ENCODE measurements at places on chromosomes 2 and 18.

DNA sequence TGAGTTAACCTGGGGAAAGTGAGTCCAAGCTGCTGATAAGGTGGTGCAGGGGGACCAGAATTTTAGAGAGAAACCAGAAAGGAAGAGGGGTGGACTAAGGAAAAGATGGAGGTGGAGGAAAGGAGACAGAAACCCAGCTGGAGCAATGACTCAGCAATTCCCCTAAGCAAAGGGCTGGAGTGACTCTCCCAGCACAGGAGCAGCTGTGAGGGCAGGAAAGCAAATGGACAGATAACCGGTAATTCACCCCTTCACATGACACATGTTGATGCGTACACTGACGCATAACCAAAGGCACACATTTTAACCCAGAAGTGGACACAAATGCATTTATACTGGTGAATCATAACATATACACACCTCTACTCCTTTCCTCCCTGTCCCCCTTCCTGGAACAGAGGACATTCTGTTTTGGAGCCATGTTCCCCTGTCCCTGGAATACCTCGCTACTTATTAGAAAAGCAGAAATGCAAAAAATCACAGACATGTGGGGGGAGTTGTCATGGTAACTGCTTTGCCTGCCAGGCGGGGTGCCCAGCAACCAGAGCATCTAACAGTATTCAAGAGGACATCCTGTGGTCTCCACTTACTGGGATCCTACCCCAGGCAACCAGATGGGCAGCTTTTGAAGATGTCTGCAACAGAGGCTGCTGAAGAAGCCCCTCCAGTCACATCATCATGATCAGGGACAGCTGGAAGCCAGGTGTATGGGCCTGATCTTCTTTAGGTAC, 4.7 kb downstream of the CDK5R2 start:
- DNase-seq = no peak

DNA sequence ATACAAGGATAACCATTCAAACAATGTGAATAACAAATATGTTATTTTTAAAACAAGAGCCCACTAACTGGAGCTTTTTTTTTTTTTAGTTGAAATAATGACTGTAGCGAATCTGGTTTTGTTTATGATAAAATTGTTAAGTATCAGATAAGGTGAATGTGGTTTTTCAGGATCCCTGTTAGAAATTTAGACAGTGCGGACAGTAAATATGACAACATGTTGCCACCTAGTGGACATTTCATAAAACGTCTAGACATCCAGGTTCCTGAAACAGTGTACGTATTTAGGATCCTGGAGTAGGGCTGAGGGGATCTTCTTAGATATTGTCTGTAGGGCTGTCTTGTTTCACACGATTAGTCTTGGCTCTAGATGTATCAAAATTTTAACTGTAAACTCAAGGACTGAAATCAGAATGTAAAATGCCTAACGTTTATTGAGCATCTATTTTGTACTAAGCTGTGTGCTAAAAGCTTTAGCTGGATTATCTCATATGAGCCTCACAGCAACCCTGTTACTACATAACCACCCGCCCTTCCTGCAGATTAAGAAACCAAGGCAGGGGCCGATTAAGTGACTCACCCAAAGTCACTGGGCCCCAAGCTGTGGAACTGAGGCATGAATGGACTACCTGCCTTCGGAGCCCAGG, 23.9 kb upstream of the CCDC68 start:
- peak; percentile 28 for DNase-seq

DNA sequence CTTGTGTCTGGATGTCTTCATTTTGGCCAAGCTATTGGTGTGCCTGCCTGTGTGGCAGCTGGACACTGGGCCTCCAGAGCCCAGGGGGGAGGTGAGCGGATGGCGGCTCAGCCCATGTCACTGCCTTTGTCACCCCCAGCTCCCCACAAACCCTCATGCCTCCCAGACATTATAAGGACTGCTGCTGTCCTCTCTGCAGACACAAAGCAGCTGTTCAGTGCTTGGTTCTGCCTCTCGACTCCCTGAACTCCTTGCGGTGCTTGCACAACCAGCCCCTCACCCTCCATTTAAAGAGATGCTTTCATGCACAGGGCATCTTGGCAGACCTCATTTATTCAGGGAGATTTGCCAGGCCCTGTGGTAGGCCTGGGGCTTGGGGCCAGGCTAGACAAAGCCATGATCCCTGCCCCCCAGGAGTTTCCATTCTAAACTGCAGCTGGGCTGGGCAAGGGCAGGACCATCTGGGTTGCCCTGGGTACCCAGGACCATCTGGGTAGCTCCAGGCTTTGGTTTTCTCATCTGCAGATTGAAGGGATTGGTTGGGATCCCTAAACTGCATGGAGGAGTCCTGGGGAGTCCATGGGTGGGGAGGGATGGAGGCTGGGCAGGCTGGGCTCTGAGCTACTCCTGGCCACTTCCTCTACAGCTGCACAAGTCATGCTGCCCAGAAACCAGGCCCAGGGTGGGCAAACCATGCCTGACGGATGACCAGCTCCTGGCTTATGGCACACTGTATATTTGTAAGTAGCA, 168.5 kb downstream of the CELF4 start:
- DNase-seq = no peak

DNA sequence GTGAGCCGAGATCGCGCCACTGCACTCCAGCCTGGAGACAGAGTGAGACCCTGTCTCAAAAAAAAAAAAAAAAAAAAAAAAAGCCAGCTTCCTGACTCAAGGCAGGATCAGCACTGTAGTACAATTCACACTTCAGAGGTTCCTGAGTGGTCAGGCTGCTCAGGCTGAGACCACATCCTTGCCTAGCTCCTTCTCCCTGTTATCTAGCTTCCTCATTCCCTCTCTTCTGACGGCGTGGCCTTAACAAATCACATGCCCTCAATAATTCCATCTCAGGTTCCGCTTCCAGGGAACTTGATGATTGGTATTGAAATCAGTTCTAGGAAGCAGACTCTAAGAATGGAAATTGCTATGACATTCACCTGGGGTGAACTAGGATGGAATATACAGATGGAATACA, 29.8 kb upstream of the KDM3A start:
- DNase-seq = no peak

- peak; percentile 85 for DNase-seq
Observed at GRCh38 chr2:27369471-27370025, 590 bp downstream of the EIF2B4 start.
